ENCODE measurements at places on chromosomes 11 and 22. TPM values are rescaled to one million over a fixed set of nuclear protein-coding genes. Genes with fewer than 3 reads are reported as not detected.

Gene PKNOX2
- total RNA-seq, result not detected

GRCh38 chr11:94771390-94771789, 3.2 kb downstream of the AMOTL1 start:
- no peak for DNase-seq

Gene LDHAL6A
- total RNA-seq, result not detected

Gene JAML
- total RNA-seq, result 0.07 TPM

DNA sequence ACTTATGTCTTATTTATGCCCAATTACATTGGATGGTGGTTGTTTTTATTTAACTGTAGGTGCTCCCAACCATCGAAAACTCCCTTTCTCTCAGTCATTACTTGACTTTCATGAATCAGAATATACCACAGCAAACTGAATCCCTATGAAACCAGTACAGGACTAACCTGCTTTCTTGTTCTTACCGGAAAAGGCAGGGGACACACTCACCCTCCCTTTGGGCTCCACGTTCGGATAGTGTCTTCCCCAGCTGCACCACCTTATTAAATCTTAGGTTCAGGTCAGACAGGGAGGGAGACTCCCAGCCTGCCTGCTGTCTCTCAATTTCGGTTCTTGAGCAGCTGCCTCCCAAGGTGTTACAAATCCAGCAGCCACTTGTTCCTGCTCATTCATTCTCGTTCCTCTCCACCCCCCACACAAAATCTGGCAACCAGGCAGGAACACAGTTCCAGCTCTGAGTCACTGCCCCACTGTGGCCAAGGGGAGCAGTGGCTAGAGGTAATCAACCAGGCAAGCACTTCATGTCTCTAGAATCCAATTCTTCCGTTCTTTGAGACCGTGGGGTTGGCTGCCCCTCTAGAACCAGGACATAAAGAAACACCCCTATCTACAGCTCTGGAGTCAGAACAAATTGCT, 133.0 kb downstream of the PLEKHA7 start:
- peak; percentile 83 for DNase-seq

DNA sequence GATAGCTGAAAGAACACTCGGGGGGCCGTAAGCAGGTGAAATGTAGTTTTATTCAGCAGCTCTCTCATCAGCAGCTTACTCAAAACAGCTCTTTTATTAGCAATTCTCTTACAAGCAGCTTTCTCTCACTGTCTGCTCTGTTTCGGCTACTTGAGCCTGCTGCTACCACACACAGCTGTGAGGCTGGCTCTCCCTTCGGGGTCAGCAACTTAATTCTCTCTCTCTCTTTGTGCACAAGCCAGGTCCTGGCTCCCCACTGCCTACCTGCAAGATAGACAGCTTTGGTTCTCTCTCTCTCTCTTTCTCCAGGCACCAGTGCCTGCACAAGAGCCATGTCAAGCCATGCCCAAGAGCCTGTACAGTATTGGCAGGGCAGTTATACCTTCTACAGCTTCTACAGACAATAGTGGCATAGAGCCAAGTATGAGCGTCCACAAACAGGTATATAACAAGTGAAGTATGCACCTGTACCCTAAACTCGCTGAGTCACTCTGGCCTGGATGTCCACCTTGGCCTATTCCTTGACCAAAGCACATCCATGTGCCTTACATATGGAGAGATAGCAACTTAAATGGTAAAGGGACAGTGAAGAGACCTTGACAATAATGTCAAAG, 110.8 kb downstream of the MTNR1B start:
- no peak for DNase-seq

GRCh38 chr11:127644366-127644765, 643.8 kb upstream of the KIRREL3 start:
- no peak for DNase-seq

- no peak for DNase-seq
Observed at GRCh38 chr22:39946126-39946502, 14.1 kb upstream of the TMA7B start.

Gene TEX54
- total RNA-seq, result not detected

- DNase-seq, result no peak
Observed at GRCh38 chr11:19905280-19905853, 192.7 kb downstream of the NAV2 start.

DNA sequence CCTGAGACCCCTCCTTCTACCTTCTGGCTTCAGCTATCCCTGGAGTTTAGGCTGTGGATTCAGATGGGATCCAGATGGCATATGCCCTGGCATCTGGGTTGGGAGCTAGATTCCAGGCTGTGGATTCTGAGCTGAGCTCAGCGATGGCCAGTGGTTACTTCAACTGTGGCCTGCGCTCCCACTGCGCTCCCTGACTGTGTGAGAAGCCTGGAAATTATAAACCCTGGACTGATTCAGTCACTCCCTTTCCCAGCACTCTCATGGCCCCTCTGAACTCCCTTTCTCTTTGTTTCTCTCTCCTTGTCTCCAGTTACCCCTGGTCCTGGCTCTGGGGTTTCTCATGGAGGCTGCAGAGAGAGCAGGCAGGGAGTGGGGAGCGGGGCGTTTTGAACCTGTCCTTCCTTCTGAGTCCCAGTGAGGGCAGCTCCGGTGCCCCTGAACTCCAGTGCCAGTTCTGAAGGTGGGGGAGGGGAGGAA, 4.8 kb downstream of the ARHGEF17 start:
- DNase-seq, result no peak

GRCh38 chr11:120714438-120714837, 202.9 kb downstream of the GRIK4 start:
- no peak for DNase-seq

DNA sequence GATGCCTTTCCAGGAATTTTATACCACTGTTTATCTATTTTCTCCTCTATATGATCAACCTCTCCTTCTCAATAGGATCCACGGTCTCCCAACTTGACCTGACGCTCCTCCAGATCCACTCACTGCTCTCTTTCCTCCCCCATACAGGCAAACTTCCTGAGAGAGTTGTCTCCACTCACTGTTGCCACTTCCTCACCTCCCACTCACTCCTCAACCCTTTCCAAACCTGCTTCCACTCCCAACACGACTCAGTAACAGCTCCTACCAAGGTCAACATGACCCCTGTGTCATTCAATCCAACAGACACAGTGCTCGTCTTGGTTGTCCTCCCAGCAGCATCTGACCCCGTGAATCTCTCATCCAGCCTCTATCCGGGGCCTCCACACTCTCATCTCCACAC, 3.1 kb downstream of the APBB1 start:
- DNase-seq, result no peak

DNA sequence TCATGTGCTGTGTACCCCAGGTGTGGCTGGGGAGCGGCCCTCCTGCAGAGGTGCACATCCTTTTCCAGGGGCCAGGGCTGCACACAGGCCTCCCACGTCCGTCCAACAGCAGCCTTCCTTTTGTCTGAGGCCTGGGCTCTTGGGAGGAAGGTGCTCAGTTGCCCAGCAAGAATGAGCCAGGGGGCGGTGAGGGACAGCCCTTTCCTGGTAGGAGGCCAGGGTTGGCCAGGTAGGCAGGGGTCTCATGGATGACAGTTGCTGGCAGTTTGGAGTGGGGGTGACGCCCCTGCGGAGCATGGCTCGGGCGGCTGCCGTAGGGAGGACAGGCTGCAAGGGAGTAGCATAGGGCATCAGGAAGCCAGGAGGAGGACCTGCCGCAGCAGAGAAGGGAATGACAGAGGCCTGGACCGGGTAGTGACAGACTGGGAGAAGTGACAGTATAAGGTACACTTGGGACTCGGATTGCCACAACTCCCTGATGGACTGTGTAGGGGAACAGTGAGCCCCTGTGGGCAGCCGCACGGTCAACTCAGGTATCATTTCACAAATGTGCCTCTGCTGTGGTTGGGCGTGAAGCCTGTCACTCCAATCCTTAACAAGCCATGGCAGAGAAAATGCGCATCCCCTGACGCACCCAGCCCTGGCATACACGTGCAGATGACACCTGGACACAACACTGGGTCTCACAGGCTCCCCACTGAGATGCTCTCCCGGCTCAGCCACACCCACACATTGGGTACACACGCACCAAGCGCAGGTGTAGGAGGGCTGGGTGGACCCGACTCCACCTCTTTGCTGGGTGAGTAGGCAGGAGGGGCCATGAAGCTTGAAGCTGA, 79.7 kb downstream of the DGCR2 start:
- no peak for DNase-seq

GRCh38 chr11:41235668-41236067, 223.8 kb downstream of the LRRC4C start:
- no peak for DNase-seq

DNA sequence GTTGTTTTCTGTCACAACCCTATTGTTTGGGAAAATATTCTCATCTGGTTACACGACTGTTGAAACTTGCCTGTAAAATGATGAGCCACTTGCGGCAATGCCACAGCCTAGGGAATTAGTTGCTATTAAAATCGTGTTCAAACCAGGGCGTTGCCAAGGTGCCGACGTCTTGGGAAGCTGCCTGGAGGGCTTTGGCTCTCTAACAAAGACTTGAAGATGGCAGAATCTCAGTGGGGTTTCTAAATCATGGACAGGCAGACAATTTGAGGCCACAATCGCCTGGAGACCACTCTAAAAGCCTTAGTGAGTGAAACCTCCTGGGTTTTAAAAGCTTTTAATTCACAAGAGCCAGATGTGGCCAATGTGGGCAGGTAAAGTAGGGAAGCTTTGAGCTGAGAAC, 117.2 kb upstream of the BMAL1 start:
- no peak for DNase-seq

Gene SERPING1
- total RNA-seq, result 61.8 TPM

Gene HSCB
- 15.7 TPM for total RNA-seq

Gene C11orf97
- not detected for total RNA-seq

- DNase-seq, result no peak
Observed at GRCh38 chr11:113673550-113674396, 32.3 kb downstream of the TMPRSS5 start.

Gene CD248
- not detected for total RNA-seq

DNA sequence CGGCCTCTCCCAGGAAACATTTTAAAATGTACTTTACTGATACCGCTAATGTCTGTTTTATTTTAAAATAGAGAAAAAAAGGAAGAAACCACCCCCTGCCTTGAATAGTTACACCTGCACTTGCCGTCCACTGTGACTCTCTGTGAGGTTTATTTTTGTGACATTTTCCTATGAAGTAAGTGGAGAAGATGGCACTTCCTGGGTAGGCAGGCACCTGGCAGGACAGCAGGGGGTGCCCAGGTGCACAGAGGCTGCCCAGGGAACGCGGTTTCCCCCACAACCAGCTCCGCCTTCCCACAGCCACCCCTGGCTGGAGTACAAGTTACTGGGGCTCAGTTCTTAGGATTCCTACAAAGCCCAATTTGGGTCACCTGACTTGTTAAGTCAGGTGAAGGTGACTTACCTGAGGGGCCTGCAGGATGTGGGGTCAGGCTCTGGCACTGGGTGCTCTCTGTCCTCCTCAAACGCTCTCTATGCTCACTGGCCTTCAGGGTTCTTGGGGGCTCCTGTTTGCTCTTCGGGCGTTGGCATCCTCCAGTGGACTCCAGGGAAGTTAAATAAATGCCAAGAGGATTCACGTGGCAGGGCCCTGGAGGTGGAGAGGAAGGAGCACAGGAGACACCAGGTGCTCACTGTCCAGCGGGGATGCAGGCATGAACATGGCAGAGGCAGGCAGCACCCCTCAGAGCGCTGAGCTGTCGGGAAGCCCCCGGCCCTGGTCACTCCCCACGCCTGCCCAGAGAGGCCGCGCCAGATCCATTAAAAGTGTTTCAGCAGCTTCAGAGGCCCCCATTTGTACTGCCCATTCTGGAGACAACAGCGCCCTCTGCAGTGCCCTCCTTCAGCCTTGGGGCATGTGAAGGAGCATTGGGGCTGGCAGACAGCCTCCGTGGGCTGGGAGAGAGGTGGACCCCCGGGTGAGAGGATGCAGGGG, 1021.2 kb downstream of the TBC1D22A start:
- no peak for DNase-seq

DNA sequence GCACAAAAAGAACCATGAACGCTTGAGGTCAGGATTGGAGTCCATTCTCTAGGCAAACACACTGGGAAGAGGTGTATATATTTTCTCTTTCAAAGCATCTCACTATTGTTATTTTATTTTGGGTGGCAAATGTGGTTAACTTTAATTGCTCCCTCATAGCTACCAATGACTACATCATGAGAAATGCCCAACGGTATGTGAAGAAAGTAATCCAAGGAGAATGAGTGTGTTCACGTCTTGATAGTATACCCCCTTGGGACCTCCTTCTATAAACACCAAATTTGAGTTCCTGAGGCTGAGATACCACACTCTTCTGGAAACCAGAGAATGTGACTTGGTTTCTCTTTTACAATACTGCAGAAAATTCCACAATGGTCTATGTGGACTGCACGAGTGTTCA, 15.8 kb downstream of the OR8D1 start:
- no peak for DNase-seq

- no peak for DNase-seq
Observed at GRCh38 chr11:2086239-2087040, 52.7 kb downstream of the IGF2 start.

GRCh38 chr22:43953988-43954785, 1.1 kb upstream of the SAMM50 start:
- no peak for DNase-seq

Gene XKR3
- total RNA-seq, result not detected

Gene CTSW
- not detected for total RNA-seq

DNA sequence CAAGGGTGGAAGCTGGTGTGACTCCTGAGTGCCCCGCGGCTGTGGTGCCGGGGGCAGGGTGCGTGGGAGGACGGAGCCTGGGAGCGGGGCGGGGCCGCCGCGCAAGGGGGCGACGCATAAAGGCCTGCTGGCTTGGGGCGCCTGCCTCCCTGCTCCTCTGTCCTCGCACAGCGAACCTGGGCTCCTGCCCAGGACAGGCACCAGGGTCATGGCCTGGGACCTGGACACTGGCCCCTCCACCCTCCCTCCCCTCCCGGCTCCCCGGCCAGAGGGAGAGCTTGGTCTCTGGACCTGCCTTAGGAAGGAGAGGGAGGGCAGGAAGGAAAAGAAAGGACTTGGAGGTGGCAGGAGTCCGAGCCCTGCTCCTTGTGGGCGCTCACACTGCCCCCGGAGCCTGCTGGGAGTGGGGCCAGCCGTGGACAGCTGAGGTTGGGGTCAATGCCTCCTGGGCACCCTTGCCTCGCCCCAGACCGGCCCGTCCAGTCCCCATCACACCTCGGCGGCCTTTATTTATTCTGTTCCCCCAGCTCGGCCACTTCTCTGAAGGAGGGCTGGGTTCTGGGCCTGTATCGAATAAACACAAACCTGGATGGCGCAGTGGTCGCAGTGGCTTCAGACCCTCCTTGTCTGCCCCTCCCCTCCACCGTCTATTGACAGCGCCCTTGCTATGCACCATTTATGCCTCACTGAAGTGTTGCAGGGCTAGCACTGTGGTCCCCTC, 8.7 kb downstream of the SLC16A8 start:
- no peak for DNase-seq

Measured in Calu3 (cell line).